ENCODE measurements at places on chromosomes 5 and 9.

DNA sequence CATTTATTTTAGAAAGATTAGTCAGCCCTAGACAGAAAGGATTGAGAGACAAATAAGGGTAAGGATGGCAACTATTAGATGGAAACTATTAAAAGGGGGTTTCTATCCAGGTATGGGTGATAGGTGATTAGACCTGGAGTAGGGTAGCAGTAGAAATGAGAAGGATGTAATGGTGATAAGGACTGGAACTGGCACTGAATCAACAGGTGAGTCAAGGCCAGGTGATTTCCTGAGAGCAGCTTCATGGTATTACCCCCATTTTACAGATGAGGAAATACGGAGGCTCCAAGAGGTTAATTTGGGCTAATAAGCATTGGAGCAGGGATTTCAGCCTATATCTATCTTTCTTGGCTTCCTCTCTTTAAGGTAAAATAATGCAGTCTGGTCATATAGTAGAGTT lies 55.7 kb downstream of the CAST start:
- no peak for DNase-seq

DNA sequence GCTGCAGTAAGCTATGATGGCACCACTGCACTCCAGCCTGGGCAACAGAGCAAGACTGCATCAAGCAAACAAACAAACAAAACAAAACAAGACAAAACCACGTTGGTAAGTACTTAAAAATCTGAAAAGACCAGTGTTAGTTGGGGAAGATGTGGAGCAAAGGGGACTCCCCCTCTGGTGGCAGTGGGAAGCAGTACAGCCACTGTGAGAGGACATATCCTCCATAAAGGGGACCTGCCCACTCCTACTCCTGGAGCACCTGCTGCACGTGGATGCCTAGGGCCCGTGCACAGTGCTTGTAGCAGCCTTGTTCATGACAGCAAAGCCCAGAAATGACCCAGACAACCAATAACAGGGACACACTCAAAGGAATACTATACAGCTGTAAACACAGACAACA lies 17.0 kb upstream of the IPPK start:
- no peak for DNase-seq

- DNase-seq: no peak
Measured at GRCh38 chr5:137649228-137649935, 86.5 kb downstream of the KLHL3 start.

- no peak for DNase-seq
Measured at GRCh38 chr9:84796404-84796803, 126.9 kb downstream of the NTRK2 start.

DNA sequence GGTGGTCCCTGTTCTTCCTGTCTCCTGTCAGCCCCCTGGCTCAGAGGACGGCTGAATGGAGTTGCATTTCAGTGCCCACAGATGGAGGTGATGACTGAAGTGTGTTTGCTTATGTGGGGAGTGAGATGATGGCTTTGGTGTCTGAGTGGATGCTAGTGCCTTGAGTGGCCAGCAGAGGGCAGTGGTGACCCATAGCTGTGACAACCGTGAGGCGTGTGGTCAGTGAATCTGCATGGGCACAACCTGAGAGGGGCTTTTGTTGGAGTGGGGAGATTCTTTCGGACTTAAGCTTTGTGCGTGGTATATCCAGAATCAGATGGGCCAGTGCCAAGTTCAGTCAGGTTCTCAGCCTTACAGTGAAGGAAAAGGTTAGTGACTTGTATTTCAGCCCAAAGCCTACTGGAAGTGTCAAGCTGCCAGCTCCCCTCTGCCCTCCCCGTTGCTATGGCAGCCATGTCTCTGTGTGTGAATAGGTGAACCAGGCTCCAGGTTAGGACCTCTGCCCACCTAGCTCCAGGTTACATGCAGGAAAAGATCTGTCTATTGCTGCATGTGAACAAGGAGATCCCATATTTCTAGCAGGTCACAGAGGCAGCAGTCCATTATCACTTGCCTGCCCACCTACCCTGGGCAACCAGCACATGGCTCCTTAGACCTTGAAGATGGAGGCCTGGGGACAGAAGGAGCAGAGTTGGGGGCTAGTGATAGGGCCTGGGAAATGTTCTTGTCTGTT lies 14.7 kb upstream of the CXXC5 start:
- DNase-seq: peak; percentile 72

- DNase-seq: no peak
Measured at GRCh38 chr5:15234366-15234765, 265.6 kb upstream of the FBXL7 start.

DNA sequence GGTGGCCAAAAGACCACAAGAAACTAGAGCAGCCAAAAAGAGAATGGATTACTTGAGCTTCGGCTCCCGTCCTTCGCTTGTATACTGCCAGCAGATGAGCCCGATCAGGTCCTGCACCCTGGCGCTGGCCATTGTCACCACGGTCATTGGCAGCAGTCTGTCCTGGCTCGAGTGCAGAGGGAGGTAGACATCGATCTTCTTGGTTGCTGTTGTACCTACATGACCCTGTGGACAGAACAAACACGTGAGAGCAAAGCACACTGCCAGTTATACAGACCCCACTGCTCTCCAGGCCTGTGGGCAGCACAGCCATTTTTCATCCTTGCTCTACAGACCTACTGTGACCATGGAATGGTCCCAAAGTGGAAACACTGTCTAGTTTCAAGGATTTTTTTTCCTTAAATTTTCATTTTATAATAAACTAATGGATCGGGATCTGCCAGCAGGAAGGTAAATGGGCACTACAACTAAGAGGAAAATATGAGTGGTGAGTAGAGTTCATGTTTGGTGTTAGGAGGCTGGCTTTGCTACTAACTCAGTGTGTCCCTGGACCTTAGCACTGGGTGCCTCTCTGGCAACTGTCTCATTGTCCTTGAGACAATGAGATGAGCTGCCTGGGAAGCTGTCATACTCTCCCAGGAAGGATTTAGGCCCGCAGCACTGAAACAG lies 121.4 kb downstream of the MAPKAP1 start:
- no peak for DNase-seq

- no peak for DNase-seq
Measured at GRCh38 chr5:176153741-176154140, 84.5 kb upstream of the SIMC1 start.

All from activated CD4-positive, alpha-beta T cell treated with anti-CD3 and anti-CD28 coated beads, Interleukin-2, amount 50 U/mL, for 16 hours (primary cell).